ENCODE measurements at places on chromosomes 1 and 21.

- no peak for DNase-seq
These were observed 432.7 kb downstream of the SMYD3 start for GRCh38 chr1:246074421-246074820.

- no peak for DNase-seq
These were observed 455.1 kb downstream of the SMYD3 start for GRCh38 chr1:246051909-246052518.

DNA sequence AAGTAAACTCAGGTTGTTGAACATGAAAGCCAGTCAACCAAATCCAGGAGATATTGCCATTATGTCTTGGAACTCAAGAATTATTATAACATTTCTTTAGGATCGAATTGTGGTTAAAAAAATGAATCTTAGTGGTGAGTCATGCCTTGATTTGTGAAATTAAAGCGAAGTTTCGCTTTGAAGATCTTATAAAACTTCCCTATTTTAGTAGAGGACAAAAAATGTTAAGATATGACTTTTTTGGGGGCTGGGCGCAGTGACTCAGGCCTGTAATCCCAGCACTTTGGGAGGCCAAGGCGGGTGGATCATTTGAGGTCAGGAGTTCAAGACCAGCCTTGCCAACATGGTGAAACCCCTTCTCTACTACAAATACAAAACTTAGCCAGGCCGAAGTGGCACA, 39.5 kb upstream of the PTBP2 start:
- DNase-seq: no peak

GRCh38 chr1:22557341-22557950, 5.8 kb upstream of the EPHA8 start:
- no peak for DNase-seq

DNA sequence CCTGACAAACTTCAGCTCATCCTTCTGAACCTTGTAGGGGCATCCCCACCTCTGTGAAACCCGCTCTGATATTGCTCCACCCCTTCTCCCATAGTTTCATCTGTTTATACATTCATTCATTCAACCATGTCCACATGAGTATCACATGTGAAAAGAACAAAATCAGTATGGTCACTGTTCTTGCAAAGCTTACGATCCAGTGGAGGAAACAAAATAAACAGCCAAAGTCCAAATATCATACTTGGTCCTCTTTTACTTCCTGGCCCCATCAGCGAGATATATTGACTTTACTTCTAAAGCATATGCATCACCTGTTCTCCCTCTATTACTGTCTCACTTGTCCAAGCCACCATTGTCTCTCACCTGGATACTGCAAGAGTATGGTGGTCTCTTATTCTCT, 35.6 kb downstream of the C8A start:
- DNase-seq: no peak

DNA sequence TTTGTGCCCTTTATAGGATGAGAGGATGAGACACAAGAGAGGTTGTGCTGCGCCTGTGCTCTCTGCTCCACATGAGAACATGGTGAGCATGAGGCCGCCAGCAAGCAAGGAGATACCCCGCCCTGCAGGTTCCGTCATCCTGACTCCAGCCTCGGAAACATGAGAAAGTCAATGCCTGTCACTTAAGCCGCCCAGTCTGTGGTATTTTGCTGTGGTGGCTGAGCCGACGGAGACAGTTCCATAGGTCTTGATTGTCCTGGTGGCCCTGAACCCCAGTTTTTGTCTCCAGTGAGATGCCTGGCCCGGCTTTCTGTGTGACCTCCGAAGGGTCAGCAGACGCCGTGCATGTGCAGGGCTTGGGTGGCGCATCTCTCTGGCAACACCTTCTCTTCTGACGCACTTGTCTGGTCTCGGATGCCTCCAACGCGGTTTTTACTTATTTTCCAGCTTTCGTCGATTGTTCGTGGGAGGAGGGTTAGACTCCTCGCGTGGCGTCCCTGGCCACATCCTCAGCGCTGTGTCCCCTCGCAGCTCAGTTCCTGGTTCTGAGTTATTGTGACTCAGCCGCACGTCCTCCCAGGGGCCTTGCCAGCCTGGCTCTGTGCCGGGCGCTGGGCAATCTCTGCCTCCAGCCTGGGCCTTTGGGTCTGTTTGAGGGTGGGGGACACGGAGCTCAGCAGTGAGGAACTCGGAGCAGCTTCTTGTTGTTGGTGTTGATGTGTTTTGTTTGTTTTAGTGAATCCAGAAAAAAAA, 70.0 kb downstream of the FAAP20 start:
- DNase-seq: peak; percentile 60

GRCh38 chr1:176479971-176480370, 17.0 kb downstream of the PAPPA2 start:
- DNase-seq: no peak

- DNase-seq: no peak
These were observed 376.5 kb downstream of the LRRIQ3 start for GRCh38 chr1:73821520-73821919.

- DNase-seq: no peak
These were observed 86.8 kb upstream of the ARHGAP29 start for GRCh38 chr1:94324178-94324544.

- no peak for DNase-seq
These were observed 17.0 kb downstream of the C1orf198 start for GRCh38 chr1:230851291-230851691.
